ENCODE measurements at places on chromosomes 2 and 18.

GRCh38 chr2:214005337-214005736, 405.5 kb upstream of the VWC2L start:
- DNase-seq: no peak

DNA sequence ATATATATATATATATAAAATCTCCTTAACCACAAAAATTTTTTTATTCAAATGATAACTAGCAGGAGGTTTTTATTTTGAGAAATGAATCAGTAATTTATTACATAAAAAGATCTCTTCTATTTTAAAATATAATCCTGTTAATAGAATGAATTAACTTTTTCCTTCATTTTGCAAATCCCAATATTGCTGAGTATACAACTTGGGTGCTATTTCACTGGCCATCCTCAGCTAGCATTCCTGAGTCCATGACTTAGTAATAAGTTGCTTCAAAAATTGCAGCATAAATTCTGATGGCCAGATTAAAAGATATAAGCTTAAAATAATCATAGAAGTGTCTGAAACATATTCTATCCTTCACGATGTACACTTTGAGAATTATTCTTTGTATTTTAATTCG, 155.6 kb downstream of the FSIP2 start:
- DNase-seq: no peak

- no peak for DNase-seq
Observed at GRCh38 chr2:225458431-225459117, 59.1 kb downstream of the NYAP2 start.

DNA sequence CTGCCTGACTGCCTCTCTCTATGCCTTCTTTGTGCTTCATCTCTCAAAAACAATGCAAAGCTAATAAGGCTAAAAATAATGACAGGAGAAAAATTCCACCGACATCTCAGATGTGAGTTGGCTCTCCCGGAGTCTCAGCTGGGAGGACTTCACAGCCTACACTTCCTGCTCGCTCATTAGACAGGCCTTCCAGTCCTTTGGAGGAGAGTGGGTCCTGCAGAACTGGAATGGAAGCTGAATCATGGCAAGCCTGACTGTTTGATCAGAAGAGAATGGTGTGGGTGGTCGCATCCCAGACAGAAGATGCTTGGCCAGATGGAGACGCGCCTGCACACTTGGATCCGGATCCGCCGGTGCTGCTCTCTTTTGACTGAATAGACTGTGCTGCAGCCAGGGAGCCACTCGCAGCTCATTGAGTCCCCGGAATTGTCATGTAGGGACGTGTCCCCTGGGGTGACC, 49.7 kb downstream of the TRIB2 start:
- no peak for DNase-seq

DNA sequence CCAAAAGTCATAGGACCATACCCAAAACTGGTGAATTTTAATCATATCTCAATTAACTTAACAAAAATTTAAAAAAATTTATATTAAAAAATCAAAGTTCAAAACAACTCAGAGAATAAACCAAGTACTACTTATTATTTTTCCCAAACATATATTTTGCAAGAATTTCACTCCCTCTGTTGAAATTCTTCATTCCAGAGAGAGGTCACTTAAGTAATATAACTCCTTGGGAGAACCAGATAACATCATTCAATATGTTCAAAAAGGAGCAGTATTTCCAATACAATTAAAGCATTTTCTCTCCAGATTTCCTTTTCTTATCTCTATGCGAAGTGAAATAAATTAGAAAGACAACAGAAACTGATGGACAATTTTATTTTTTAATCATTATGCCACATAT, 165.9 kb upstream of the RND3 start:
- no peak for DNase-seq

DNA sequence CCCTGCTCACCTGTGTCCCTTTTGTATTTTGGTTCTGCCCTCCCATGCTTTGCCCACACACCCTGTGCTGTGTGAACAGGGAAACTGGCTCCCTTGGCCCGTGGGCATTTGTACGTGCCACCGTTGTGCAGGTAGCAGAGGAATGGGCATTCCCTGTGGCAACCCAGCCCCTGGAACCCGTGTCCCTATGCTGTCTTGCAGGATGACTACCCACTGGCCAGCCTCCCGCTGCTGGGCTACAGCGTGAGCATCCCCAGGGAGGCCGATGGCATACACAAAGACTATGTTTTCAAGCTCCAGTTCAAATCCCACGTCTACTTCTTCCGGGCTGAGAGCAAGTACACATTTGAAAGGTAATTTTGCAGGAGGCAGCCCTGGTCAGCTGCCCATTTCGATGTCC, 15.3 kb downstream of the STK25 start:
- no peak for DNase-seq

- DNase-seq: no peak
Observed at GRCh38 chr2:73156539-73157124, 43.9 kb upstream of the RAB11FIP5 start.

GRCh38 chr2:128374001-128374710, 55.5 kb upstream of the HS6ST1 start:
- DNase-seq: no peak

Measured in activated CD4-positive, alpha-beta T cell treated with anti-CD3 and anti-CD28 coated beads for 1 hour (primary cell).